ENCODE measurements at places on chromosomes 3 and 15.

DNA sequence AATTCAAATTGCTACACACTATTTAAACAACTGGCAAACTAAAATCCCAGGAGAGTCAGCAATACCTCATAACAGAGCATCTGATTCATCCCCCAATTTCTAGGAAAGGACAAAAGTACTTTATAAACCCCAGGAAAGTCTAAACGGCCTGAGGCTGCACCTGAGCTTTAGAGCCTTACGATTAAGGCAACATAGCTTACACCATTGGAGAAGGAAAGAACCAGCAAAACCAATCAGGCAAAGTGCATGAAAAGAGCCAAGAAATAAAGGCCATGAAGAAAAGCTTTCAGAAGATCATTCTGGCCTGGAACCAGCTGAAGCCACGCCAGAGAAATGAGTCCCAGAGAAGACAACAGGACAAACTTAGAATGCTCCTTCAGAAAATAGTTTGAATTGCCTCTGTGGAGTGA is 48.1 kb downstream of the PTPN9 start:
- peak; percentile 61 for DNase-seq

GRCh38 chr3:41630708-41631107 is 331.2 kb downstream of the ULK4 start:
- no peak for DNase-seq

GRCh38 chr15:75841626-75842025 is 1.6 kb upstream of the UBE2Q2 start:
- no peak for DNase-seq

GRCh38 chr3:59451800-59452746 is 402.2 kb upstream of the CFAP20DC start:
- no peak for DNase-seq

DNA sequence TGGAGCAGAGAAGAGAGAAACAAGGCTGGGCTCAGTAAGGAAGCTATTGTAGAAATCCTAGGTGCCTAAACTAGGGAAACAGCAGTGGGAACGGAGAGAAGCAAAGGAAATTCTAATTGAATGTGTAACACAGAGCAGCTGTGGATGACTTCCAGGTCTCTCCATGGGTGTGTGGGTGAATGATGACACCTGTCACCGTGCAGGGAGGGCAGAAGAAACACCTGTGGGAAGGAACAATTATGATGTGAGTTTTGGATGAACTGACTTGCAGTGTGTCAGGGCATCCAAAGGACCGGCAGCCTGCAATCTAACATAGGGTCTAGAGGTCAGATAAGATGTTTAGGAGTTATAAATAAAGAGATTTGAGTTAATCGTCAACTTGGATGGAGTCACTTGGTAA is 144.2 kb downstream of the RYR3 start:
- DNase-seq: no peak

GRCh38 chr15:39360452-39360851 is 220.4 kb upstream of the THBS1 start:
- DNase-seq: no peak

- DNase-seq: no peak
Observed at GRCh38 chr3:11099306-11099705, 55.0 kb upstream of the HRH1 start.

GRCh38 chr3:17290894-17291293 is 406.1 kb downstream of the PLCL2 start:
- DNase-seq: no peak

DNA sequence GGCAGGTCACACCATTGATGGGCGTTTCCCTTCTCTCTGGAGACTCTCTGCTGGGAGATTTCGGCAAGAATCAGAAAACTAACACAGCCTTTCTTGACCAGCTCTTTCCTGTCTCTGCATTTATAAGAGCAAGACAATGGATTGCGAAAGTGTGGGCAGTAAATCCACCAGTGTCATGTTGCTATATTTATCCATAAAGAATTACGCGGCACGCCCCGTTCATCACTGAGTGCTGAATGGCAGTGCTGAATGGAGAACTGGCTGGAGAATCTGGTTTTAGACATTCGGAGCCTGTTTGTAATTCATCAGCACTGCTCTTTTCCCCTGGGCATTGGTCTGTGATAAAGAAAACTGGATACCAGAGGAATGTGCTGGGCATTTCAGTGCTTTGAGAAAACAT is 2.0 kb upstream of the CEMIP start:
- no peak for DNase-seq

GRCh38 chr15:57284535-57284934 is 91.8 kb upstream of the CGNL1 start:
- DNase-seq: no peak

DNA sequence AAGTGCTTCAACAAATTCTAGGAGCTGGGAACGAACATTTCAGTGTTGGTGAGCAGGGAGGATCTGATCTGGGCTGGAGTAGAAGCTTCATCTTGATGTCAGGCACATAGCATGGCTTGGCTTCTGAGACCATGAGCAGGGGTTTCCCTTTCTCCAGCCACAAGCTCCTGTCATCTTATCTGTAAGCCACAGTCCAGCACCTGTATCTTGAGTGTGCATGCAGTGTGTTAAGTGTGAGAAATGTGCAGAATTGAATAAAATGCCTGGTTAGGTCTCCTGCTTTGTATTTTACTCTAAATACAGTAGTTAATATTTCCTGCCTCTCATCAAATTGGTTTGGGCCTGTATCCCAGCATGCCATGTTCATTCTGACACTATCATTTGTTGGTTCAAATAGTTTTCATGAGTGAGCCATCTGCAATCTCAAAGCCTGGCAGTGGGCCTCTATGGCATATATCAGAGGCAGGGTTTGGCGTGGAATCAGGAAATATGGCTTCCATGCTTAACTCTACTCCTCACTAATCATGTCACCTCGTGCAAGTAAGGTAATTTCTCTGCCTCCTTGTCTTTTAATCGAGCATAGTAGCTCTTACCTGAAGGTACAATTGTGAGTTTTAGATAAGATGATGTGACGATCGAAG is 43.3 kb downstream of the TLNRD1 start:
- DNase-seq: no peak

DNA sequence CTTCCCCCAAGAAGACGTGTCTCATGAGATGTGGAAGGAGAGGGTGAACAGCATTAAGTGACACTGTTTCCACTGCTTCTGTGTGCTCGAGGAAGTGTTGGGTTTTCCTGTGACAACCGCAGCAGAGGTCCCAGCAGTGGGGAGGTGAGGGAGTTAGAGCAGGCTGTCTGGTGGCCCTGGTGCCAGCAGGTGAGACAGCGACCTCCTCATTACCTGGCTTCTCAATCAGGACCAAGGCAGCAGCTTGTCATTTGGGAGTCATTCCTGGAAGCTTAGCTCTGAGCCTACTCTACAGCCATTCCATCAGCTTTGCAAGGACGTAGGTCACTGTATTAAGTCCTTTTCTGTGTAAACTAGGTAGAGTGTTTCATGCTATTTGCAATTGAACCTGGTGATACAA is 63.3 kb upstream of the RGMA start:
- no peak for DNase-seq

DNA sequence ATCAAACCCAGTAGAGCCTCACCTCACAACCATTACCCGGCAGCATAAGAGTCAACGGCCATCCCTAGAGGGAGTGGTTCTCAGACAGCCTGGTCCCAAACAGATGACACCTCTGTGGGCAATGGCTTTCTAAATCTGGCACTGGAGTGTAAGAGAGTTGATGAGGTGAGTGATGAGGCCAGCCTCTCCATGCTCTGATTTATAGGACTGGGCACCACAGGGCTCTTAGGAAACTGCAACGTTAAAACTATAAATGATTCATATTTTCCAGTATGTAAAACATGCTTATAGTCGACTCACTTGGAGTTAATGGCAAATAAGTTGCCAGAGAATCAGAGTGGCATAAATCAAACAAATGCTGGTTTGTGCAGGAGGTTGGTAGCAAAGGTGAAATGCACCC is 187.7 kb downstream of the GREM1 start:
- no peak for DNase-seq

GRCh38 chr3:4355401-4356219 is 52.4 kb downstream of the SETMAR start:
- no peak for DNase-seq

GRCh38 chr15:35289024-35289617 is 204.0 kb upstream of the NANOGP8 start:
- no peak for DNase-seq

- no peak for DNase-seq
Observed at GRCh38 chr3:30913176-30913575, 18.7 kb upstream of the GADL1 start.

DNA sequence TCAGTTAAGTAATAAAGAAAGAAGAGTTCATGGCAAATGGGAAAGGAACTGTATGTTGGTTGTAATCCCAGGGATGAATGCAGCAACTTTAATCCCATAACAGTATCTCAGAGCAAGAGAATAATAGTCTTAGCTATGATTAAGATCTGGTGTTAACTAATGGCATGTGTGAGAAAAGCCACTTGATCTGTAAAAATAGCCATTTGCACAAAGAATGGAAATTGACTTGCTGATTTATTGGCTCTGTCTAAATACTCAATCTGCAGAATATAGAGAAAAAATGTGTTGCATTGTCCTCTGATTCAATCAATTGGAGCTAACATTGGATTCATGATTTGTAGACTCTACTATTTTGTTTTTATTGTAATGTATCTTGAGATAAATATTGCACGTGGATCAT is 987.0 kb downstream of the NSUN3 start:
- DNase-seq: no peak

DNA sequence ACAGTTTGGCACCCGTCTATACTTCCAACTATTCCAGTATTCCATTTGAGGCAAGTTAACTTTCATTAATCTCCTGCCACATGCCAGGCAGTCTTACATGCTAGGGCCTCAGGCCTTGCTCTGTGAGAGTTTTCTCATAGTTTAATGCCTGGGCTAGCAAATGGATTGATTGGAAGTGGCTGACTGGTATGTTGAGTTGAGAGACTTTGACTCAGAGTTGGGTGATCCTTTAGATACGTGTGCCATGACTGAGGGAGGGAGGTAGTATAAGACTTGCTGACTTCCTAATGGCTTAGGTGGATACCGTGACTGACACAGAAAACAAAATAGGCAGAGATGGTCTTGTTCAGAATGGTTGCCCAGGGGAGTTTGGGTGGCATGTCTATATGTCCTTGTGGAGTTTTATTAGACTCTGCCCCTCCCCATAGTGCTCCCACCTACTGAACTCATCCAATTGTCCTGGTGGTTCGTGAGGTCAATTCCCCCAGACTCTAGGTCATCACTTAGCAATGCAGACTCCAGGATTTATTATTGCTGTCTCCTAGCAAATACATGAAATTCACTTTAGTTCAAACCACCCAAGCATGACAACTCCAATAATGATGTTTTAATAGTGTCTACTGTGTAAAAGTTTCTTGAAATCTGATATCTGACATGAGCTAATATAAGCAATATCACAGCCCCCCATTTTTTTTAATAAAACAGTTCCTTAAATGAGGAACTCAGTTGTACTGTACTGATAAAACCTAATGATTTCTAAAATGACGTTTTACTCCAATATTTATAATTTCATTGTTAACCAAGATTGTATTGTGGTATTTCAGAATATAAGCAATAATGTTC is 413.9 kb upstream of the MDFIC2 start:
- no peak for DNase-seq

- no peak for DNase-seq
Observed at GRCh38 chr3:149934524-149934923, 36.2 kb downstream of the PFN2 start.

DNA sequence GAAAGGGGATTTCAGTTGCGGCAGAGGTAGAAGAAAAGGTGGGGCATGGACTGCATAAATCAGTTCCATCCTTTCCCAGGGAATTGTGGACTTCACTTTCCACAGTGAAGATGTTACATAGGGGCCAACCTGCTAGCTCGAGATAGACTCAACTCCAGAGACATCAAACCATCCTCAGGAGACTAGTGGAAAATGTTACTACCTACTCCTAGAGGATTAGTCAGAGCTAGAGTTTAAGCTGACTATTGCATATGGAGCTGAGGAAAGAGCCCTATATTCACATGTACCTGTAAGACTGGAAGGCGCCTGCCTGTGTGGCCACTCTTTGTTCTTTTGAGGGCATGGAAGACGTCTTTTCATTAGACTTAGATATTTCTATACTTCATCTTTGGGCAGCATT is 69.2 kb downstream of the KLHL25 start:
- no peak for DNase-seq

DNA sequence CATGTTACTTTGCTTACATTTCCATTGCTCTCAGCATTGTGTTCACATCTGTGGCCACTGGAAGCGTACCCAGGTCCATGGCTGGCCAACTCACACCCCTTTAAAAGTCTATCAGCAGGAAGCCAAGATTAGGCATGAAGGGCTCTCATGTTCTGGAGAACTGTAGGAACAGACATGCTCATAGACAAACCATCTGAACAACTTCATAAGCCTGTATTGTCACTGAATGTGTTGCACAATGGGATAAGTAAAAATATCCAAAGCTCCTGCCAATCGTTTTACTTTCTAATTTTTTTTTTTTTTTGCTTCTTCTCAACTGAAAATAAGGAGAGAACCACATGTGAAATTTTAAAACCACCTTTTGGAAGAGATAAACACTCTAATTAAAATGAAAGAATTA is 6.4 kb downstream of the RPLP1 start:
- no peak for DNase-seq

DNA sequence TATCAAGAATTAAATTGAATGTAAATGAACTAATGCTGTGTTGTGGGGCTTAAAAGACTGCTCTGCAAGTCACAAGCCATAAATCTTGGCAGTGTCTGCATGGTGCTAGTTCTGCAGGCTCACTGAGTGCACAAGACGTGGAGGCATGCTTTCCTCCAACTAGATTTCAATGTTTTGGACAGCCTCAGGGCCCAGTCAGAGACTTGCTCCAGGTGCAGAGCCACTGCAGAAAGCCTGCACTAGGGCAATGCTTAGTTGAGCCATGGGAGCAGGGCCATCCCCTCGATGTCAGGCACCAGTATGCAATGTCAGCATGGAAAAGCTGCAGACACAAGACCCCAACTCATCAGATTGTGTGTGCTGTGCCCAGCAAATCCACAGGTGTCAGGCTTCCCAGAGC is 234.5 kb upstream of the CDIN1 start:
- DNase-seq: no peak

DNA sequence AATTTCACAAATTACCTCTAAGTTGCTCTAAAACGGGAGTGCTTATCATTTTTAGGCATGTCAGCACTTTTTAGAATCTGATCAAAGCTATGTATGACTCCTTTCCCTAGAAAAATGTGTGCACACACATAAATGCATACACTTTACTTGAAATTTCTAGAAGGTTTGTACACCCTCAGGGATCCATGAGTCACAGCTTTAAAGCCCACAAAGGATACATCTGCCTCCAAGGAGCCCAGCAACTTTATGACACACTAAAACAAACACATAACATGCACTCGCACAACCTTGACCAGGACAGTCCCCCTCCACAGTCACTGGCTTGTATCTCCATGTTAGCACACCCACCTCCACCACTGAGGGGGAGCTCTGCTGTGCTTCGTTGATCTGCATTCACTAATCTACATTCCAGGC is 722.0 kb upstream of the CFAP20DC start:
- DNase-seq: no peak

GRCh38 chr15:48265135-48265534 is 59.0 kb downstream of the SLC12A1 start:
- no peak for DNase-seq

All from right forelimb (tissue), 1 donor.